ENCODE measurements at places on chromosomes 2 and 18.

DNA sequence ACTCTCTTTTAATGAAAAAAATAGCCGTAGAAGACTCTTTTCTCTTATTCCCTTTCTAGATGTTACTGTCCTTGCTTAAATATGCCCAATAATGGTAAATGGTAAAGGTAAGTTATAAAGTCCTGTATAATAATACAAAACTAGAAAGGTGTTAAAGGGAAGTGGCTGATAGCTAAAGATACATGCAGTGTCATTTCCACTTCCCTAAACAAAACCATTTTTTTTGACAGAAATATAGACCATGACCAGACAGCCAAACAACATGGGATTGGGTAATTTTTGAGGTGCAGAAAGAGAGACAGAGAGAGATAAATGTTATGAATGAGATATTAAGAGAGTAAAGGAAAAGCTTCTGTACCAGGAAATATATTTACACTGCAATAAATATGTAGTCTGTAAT, 731.7 kb upstream of the REG3G start:
- DNase-seq, result no peak

DNA sequence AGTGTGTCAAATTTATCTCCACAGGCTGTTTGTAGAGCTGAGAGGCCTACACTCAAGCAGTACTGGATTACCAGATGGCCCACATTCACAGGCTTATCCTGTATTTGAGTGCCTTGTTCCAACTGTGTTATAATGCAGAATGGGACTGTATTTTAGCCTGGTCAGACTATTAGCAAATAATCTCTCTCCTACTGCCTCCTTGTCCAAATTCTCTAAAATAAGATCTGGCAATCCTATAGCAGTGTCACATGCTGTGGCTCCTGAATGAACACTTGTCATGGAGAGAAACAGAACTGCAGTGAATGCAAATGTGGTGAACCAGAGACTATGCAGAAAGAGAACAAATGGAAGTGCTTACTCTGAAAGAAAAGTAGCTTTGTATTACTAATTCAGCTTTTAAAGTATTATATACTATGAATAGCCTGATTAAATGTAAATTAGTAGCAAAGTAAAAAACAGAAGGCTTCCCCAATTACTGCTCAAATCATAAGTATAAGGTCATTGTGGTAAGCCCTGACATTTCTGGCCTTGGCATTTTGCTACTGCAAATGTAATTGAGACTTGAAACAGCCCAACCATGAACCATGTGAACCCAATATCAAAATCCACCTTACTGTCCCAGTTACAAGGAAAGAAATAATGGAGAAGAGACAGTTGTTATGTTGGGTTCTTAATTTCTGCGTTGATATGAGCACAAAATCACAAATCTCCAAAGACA, 80.0 kb downstream of the MAP4K3 start:
- no peak for DNase-seq

- DNase-seq, result no peak
These were observed 54.6 kb downstream of the CPO start for GRCh38 chr2:206993964-206994363.

DNA sequence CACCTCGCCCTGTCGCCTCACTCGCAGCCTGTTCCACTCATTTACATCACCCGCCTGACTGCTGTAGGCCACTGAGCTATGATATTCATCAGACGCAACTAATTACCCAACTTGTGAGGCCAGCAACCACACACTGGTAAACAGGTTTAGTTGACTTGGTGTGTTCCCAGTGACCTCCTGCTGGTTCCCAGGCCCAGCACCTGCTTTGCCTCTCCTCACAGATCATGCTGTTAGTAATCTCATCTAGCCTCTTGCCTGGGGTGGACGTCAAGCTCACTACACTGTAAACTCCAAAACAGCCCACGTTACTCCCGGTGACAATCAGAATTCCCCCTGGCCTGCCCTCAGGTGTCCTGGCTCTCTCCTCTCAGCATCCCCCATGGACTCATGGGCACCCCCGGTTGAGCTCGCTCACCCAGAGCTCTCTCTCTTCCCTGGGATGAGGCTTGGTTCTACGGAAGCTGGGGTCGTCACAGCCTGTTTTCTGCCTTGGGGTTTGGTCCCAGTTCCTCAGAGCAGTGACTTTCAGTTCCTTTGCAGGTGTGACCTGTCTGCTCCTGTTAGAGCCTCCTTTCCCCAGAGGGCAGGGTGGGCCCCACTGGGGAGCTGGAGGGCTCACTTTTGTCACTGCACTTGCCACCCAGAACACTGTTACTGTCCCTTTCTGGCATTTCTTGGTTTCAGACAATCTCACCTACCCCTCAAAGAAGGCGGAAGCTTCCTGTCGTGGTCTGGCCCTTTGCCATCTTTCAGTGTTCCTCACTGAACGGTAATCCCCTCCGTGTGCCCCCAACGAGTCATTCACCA, 40.3 kb downstream of the INPP5D start:
- no peak for DNase-seq

- DNase-seq, result no peak
These were observed 102.8 kb upstream of the CYP1B1 start for GRCh38 chr2:38178556-38179419.

DNA sequence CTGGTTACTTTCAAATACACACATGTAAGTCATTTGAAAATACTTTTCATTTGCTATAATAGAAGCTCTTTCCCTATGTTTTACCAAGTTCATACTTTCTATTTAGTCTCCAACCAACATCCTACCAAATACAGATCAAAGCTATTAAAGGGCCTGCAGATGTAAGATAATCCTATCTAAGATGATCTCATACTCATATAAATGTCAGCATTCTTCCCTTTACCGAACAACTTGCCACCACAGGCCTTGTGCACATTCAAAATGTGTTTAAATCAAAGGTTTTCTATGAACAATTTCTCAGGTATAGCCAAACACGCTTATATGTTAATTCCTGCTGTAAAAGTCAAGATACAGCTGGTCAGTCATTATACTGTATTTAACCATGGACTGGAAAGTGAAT, 23.3 kb downstream of the KCTD18 start:
- no peak for DNase-seq

DNA sequence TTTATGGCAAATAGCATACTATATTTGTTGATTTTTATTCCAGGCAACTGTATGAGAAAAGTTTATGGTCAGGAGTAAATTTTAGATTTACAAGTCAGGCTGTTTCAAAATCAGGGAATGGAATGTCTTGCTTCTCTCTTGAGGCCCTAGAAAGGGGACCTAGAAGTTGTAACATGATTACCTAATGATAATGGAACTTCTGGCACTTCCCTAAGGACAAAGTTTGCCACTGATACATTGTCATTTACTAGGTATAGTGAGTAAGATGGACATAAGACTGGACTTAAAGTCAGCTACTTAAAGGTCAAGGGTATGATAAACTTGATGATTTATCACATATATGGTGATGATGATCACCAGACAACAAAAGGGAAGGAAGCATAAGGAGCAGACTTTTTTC, 103.3 kb upstream of the VRK2 start:
- DNase-seq, result no peak

- DNase-seq, result no peak
These were observed 26.5 kb downstream of the LDAH start for GRCh38 chr2:20796374-20796791.

- no peak for DNase-seq
These were observed 1.8 kb upstream of the SP9 start for GRCh38 chr2:174333017-174333371.

- DNase-seq, result no peak
These were observed 64.7 kb upstream of the ST3GAL5 start for GRCh38 chr2:85953476-85953875.

DNA sequence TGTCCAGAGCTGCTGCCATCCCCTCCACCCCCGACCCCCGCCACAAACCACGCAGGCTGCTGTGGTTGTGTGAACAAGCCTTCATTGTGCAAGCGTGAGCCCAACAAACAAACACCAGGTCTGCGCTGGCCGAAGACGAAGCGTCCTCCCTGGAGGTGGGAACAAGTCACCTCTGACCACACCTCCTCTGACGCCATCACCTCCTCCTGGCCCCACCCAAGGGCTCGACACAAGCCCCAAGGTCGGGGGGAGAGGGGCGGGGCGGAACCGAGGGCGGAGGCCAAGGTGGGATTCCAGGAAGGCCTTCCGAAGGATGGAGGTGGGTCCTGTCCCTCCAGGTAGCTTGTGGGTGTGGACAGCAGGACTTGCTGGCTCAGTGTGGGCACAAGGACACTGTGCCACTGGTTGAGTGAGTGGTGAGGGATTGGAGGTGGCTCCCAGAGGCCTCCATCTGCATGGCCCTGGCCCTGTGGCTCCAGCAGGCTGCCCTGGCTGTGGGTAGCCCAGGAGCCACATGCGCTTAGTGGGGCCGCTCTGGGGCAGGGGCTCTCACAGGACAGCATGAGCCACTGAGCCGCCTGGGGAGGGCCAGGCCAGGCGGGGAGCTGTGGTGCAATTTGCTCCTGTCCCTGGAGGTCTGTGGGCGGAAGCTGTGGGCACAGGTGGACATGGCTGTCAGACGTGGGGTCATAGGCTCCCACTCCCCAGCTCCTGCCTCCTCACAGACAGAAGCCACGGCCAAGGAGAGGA, 7.4 kb upstream of the GPR17 start:
- no peak for DNase-seq

- no peak for DNase-seq
These were observed 7.9 kb downstream of the CABLES1 start for GRCh38 chr18:23143016-23143814.

- DNase-seq, result no peak
These were observed 64.1 kb downstream of the POLE4 start for GRCh38 chr2:75022516-75022915.

GRCh38 chr18:64718808-64719207, 569.9 kb upstream of the LINC00305 start:
- no peak for DNase-seq

DNA sequence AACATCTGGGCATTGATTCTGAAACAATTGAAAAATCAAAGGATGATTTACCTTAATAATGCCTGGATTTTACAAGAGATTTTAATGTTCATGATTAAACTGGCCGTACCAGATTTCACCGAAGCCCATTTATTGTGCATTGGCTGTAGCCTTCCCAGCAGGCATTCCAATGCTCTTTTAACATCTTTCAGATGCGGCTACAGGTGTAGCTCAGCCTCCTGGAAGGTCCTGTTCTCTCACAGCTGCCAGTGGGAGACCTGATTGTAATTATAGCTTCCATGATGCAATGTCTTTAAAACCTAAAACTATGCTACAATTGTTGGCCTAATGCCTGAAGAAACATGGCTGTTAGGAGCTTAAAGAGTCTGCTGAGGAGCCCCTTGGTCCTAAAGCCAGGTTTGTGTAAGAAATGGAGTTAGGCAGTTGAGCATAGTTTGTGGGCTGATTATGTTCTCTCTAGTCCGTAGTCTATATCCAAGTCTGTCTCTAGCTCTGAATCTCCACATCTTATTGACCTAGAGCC, 147.4 kb downstream of the CERS6 start:
- DNase-seq, result no peak

DNA sequence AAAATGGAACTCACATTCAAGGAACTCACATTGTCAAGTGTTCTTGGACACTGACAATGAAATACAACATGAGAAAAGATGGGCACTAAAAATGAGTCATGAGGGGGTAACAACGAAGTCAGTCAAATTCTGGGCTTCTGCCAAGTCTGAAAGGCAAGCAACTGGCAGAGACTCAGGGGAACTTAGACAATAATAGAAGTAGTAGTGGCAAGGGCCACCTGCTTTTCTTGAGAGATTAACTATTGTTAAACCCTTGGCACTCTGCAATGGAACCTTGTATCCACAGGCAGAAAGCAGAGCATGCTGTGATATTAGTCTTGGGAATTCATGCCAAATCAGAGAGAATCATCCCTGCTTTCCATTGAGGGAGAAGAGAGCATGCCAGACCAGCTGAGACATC, 382.6 kb upstream of the CDH2 start:
- DNase-seq, result no peak

DNA sequence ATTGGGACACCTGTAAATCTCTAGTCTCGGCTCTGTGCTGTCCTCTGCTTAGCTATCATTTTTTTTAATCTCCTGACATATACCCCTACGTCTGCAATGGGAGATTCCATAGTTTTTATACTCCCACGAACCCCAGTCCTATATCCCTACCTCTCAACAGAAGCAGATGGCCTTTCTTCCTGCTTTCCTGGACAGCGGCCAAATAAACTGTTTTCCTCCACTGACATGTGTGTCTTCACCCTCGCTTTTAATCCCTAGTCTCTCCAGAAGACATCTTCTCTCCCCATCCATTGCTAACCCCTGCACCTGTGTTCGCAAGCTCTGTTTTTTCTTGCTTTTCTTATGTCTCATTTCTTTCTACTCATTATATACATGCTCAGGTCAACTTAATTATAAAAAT, 395.4 kb downstream of the EPHA4 start:
- DNase-seq, result no peak

- no peak for DNase-seq
These were observed 205.5 kb downstream of the RPIA start for GRCh38 chr2:88896971-88897370.

DNA sequence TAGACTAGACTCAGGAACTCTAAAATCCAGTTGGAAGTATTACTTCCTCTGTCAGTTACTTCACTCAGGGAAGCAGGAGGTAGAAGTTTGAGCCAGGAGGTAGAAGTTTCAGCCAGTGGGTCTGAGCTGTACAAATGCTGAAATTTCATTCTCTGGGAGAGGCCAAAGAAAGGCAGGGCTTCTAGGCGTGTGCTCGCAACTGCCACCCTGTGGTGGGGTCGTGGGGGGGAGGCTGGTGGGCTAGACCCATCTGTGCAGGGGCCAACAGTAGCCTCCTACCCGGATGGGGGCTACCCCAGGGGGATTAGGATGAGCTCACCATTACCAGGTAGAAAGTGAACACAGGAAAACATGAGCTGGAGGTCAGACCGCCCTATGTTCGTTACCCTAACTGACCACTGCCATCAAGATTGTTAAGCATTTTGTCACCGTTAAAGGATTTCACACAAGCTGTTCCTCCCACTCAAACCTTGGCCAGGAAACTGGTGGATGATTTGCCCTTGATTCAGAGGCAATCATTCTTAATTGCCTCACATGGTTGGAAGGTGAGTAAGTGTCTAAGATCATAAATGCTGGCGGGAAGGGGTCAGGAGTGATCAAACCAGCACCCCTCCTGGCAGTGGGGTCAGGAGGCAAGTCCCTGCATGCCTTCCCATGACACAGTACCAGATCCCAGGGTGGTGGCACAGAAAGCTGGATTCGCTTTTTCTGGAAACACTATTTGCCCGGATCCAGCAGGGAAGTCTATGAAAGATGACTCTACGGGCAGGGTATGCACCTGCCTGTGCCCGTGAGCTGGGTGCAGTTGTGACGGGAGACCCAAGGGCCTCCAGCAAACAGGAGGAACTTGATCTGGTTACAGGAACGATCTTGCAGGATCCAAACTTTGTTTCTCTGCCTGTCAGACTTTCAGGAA, 5.2 kb upstream of the FHL2 start:
- DNase-seq, result peak; percentile 41

DNA sequence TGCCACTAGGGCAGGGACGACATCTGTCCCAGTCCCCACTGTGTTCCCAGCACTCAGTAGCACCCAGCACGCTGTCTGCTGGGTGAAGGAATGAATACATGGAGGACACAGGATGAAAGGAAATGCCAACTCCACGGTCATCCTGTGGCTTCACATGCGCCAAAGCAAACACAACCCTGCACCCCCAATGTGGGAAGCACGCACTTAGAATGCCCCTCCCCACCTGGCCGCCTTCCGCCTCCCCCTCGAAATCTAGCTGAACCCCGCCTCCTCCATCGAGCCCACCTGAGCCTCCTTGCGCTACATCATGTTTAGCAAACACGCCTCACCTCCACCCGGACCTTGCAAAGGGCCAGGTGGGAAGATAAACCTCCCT, 33.9 kb downstream of the ADCY3 start:
- no peak for DNase-seq

- no peak for DNase-seq
These were observed 29.7 kb downstream of the AGPS start for GRCh38 chr2:177422271-177422670.

GRCh38 chr18:1308686-1309085, 404.0 kb downstream of the ADCYAP1 start:
- no peak for DNase-seq
